Ureter (tissue), 1 donor: ENCODE measurements at places on chromosomes 13 and 19. TPM values are rescaled to one million over a fixed set of nuclear protein-coding genes. Genes with fewer than 3 reads are reported as not detected.

Gene ZBTB32
- total RNA-seq = not detected

GRCh38 chr13:45132369-45133064, 12.2 kb downstream of the GTF2F2 start:
- no peak for DNase-seq

- DNase-seq = no peak
Measured at GRCh38 chr13:75236774-75237173, 245.2 kb downstream of the TBC1D4 start.

GRCh38 chr13:36850790-36851438, 31.9 kb downstream of the RFXAP start:
- DNase-seq = no peak

DNA sequence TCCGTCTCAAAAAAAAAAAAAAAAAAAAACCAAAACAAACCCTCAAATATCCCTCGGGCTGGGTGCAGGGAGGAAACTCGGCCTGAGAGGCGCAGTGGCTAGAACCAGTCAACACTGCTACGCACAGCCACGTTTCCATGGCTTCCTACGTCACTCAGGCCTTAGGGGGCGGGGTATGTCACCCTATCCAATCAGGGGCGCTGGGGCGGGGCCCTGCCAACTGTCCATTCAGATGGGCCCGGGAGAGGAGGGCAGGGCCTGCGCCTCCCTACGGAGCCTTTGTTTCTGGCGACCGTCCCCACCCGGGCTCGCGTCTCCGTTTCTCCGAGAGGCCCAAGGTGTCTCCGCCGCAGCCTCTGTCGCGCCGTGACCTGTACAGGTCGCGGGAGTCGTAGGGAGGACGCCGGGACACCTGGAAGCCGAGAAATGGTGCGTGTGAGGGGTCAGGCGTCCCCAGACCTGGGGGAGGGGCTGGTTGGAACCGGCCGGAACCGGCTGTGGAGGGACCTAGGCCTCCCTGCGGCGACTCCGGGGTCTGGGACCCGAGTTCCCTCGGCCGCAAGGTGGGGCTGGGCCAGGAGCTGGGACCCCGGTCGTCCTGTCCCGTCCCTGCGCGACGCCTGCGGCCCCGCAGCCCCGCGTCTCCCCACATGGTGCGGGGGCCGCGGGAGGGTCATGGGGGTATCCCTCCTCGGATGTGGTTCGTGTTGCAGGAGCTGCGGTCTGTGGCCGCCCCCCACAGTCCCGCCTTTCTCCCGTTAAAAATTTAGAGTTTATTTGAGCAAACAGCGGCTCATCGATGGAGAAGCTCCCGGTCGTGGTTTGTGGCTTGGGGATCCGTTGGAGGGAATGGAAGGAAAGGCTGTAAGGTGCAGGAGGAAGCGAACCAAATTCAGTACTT, at the start of gene ZNF627:
Gene ZNF627, plus strand, starts transcription at position 282 of the 901 bp plus-strand sequence. Its CDS starts 145 bp downstream, at position 427.
- DNase-seq = peak; percentile 100
